ENCODE measurements at places on chromosomes 7 and 10.

DNA sequence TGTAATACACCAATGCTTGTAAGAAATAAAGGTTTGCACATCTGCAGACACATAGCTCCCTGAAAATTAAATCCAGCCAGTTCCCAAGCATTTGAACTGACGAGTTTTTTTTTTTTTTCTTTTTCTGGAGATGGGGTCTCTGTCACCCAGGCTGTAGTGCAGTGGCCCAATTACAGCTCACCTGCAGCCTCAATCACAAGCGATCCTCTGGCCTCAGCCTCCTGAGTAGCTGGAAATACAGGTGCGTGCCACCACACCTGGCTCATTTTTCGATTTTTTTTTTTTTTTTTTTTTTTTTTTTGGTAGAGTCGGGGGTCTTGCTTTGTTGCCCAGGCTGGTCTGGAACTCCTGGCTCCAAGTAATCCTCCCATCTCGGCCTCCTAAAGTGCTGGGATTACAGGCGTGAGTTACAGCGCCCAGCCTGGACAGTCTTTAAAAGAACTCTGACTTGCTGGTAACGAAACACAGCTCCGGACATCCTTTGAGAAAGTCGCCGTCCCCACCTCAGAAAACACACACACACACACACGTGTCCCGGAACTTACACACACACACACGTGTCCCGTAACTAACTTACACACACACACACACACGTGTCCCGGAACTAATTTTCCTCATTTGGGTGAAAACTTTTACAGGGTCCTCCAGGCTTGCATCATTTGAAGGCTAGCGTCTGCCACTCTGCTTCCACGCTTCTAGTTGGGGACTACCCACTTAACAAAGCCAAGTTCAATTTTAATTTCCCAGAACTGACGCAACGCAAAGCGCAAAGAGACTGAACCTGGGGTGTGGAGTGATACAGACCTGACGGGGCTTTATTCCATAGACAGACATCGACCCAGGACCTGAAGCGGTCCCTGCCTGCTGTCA is 18.6 kb downstream of the OCM2 start:
- peak overlapping the region; percentile 9 for H3K27ac ChIP-seq
- no peaks in the 10 kb centered on the region for H3K27me3 ChIP-seq
- H3K4me3 ChIP-seq: peak overlapping the region; percentile 75
- DNase-seq: peak; percentile 14
- H3K4me1 ChIP-seq: no peaks in the 10 kb centered on the region

- H3K27ac ChIP-seq: no peak overlapping the region
- H3K36me3 ChIP-seq: no peaks in the 10 kb centered on the region
- no peak overlapping the region for H3K4me3 ChIP-seq
- no peaks in the 10 kb centered on the region for H3K27me3 ChIP-seq
- DNase-seq: no peak
These were observed 31.2 kb downstream of the SMNDC1 start for GRCh38 chr10:110273474-110273873.

- no peaks in the 10 kb centered on the region for H3K36me3 ChIP-seq
- DNase-seq: no peak
- H3K27me3 ChIP-seq: no peaks in the 10 kb centered on the region
- H3K27ac ChIP-seq: no peak overlapping the region
These were observed 1125.3 kb upstream of the C7orf33 start for GRCh38 chr7:147465223-147465622.

DNA sequence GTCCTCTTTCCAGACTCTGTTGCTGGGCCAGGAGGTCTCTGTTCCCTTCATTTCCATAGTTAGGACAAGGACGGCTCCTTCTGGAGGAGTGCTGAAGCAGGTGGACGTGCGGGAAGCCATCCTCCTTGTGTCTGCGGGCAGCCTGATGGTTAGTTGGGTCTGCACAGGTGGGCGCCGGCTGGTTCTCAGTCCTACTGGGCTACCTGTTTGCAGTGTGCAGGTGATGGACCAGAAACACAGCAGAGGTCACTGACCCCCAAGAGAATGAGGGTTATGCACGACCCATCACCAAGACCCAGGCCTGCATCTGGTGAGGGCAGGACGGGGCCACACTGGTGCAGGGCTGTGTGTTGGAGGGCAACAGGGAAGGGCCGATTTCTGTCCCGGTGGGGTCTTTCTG is 7.8 kb downstream of the RARRES2 start:
- no peaks in the 10 kb centered on the region for H3K36me3 ChIP-seq
- DNase-seq: no peak
- H3K27ac ChIP-seq: no peak overlapping the region

DNA sequence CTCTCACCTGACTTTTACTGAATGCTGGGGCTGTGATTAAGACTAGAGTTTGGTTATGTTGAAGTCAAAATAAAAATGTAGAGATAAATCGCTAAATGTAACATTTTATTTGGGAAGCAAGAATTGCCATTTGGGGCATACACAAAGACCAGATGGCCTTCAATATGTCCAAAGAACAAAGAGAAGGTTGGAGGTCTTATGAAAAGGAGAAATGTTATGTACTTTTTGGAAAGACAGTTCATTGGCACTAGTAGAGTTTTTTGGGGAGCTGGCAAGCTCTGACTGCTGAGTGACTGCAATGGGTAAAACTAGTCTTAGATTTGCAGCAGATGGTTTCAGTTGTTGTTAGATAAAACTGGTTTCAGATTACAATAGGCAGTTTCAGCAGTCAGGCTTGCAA is 35.6 kb upstream of the GALNT17 start:
- no peaks in the 10 kb centered on the region for H3K36me3 ChIP-seq
- no peak overlapping the region for H3K4me3 ChIP-seq
- no peaks in the 10 kb centered on the region for H3K4me1 ChIP-seq
- H3K27me3 ChIP-seq: no peaks in the 10 kb centered on the region
- DNase-seq: no peak

Data from mesendoderm (in vitro differentiated cells).